ENCODE measurements at places on chromosomes 11 and 22.

DNA sequence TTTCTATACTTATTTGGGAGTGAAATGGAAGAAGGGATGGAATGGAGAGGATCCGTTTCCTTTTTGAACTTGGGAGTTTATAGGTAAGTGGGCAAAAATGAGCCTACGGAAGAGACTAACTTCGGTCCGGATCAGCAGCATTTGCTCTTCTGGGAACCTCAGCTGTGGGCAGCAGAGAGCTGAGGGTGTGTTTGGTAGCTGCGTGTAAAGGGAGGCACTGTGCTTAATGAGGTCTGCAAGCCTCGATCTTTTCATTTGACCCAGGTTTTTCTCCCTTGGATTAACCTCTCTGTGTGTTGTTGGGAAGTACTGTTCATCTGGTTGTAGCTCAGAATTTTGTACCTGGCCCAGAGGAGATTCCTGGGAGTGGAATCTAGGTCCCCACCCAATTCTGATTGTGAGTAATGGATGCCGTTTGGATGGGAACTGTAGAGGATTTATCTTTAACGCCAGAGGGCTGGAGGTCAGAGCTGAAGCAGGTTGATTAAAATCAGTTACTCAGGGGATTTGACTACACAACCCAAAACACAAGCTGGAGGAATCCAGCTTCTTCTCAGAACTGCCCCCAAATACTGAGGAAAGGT, 201.6 kb upstream of the SORL1-AS1 start:
- no peak for DNase-seq

GRCh38 chr22:38924347-38924952, 33.0 kb upstream of the APOBEC3A start:
- no peak for DNase-seq

GRCh38 chr11:94303966-94304958, at the start of gene IZUMO1R:
Gene IZUMO1R (plus strand): TSS chr11:94304580. CDS start chr11:94305637, 1,057 bp downstream.
- DNase-seq, result no peak

DNA sequence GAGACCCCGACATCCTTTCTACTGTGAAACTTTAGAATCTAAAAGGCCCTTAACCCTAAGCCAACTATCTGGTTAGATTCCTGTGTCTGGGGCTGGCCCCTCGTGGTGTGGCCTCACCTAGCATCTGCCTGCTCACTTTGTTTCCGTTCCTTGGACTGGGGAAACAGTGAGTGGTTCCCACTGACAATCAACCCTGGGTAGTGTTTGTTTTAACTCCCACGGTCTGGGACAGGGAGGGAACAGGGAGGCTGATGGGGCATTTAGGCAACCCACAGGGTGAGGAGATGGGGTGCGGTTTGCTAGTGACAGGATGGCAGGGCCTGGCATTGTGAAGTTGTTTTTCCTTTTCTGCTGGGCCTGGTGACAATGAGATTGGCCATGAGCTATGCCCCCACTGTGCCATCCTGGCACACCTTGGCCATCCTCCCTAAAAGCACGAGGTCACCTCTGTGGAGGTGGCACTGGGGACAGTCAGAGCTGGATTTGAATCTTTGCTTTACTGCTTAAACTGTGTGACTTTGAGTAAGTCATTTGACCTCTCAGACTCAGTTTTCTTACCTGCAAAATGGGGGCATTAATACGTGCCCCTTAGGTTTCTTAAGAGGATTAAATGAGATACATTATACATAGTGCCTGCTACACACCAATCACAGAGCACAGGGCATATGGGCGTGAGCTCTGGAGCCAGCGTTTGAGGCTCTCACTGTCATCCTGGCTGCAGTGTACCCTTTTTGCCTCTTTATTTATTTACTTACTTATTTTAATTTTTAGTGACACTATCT, 31.4 kb downstream of the CHRDL2 start:
- no peak for DNase-seq

- DNase-seq, result no peak
These were observed 109.7 kb upstream of the RRM1 start for GRCh38 chr11:3984896-3985295.

DNA sequence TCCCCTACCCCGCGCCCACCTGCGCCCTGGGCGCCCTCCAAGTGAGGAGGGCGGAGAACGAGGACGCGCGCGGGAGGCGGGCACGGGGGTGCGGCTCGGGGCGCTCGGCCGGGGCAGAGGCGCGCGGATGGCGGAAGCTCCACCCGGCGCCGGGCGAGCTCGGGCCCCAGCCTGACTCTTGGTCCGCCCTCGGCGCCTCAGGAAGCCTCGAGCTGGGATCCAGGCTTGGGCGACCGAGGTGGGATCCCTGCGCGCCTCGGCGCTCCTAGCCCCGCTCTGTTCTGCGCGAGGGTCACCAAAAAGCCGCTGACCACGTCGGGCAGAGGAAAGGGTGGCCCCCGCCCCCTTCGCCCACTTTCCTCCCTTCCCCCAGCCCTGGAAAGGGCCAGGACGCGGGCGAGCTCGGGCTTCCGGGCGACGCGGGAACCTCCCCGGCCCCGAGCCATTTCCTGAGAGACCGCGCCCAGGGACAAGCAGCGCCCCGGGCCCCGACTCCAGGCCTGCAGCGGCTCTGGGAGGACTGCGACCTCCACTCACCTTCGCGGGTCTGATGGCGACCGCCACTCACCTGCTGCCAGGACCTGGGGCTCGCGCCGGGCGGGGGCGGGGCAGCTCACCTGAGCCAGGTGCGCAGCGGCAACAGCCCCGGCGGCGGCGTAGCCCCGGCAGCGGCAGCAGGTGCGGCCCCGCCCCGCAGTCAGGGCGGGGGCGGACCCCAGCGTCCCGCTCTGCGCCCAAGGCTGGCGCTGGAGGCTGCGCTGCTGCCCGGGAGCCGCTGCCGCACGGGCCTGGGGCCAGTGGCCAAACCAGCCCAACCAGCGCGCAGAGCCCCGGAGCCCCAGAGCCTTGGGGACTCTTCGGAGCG, 2.2 kb upstream of the SIGIRR start:
- no peak for DNase-seq

DNA sequence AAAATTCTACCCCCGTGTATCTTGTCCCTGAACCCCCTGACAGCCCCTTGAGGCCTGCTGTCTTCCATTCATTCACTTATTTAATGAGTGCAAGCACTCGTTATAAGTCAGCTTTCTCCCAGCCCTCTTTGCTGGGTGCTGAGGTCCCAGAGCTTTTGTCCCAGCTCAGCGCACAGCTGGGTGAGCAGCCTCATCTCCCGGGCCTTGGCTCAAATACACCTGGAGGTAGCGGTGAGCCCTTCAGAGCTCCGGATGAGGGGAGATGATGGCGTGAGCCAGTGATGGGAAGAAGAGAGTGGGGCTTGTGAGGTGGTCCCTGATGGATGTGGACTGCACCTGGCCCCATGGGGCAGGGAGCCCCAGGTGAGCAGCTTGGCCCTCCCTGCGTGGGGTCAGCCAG, 18.1 kb upstream of the ARHGAP8 start:
- DNase-seq, result no peak

DNA sequence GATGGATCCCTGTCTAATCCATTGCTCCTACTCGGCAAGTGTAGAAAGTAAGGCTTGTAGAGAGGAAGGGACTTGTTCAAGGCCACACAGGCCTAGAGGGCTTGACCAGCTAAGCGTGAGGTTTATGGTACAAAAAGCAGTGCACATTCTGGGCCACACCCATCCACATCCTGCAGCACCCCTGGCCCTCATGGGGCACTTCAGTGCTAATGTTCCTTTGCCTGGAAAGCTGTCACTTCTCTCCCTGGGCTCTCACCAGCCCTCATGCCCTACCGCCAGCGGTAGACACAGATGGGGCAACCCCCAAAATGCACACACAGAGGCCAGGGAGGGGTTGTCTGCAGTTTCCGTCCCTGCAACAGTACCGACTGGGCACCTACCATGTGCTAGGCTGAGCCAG, 7.1 kb upstream of the MGAT3 start:
- no peak for DNase-seq

- DNase-seq, result no peak
These were observed 86.2 kb downstream of the TSPAN18 start for GRCh38 chr11:44812971-44813370.

DNA sequence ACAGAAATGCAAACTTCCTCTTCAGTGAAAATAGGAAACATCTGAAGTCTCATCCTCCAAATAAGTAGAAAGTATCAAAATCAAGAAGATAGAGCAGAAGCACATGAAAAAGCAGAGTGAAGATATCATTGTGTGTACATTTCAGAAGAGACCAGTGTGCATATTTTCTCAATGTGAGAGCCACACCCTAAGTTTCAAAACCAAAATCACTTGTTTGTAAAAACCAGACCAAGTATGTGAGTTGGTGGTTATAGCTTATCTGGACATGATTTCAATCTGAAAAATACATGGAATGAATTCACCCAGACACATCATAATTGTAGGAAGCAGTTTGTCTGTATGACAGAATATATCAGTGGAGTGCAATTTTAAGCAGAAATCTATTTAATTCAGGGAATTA, 536.0 kb downstream of the JRKL start:
- no peak for DNase-seq

DNA sequence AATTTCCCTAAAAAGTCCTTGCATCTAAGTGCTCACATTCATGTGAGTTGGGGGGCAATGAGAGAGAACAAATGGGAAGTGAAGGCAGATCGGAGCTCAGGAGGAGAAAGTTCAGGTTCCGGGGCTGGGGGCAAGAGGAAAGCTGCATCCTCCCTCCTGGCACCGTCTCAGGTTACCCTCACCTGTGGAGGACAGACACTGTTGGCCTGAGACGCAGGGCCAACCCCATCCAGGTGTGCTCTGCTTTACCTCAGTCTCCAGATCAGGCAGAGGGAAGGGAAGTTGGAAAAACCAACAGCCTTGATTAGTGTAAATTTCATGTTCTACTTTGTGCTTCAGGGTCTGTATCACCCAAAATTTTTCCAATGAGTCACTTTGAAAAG, 146.9 kb downstream of the TRIM29 start:
- DNase-seq, result no peak

DNA sequence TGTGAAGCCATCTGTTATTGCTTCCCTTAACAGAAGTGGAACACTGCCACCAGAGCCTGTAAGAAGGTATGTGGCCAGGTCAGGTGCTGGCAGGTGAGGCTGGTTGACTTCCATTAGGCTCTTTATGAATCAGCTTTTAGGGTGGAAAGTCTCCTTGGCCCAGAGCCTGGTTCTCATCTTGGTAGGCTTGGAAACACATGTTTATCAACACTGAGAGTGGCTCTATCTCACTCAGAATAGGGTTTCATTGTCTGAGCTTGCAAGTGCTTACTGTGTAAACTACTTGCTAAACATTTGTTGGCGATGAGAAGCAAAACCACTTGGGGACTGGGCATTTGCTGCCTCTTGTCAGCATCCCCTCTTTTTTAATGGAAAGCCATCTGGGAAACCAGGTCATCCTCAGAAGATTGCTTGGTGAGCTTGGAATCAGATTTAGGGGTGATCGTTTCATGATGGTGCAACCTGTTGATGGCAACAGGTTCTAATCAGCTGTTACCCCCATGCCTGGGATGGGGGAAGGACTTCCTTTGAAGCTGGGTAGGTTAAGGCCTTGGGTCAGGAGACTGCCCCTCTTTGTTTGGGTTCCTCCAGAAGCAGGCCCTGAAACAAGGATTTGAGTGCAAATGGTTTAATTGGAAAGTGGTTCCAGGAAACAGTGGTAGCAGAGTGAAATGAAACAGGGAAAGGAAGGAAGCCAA, 75.0 kb upstream of the AMPD3 start:
- no peak for DNase-seq
